ENCODE measurements at places on chromosomes 11 and 22. TPM values are rescaled to one million over a fixed set of nuclear protein-coding genes. Genes with fewer than 3 reads are reported as not detected.

- no peaks in the 10 kb centered on the region for H3K27me3 ChIP-seq
- H3K27ac ChIP-seq, result no peak overlapping the region
- H3K4me1 ChIP-seq, result peaks cover 16% of the 10 kb centered on the region
- peak; percentile 94 for DNase-seq
- H3K4me3 ChIP-seq, result no peak overlapping the region
These were observed 209.6 kb downstream of the BUD13 start for GRCh38 chr11:116563028-116563711.

IGSF9B gene
- 14.3 TPM for total RNA-seq

BTG4 gene
- not detected for total RNA-seq

DNA sequence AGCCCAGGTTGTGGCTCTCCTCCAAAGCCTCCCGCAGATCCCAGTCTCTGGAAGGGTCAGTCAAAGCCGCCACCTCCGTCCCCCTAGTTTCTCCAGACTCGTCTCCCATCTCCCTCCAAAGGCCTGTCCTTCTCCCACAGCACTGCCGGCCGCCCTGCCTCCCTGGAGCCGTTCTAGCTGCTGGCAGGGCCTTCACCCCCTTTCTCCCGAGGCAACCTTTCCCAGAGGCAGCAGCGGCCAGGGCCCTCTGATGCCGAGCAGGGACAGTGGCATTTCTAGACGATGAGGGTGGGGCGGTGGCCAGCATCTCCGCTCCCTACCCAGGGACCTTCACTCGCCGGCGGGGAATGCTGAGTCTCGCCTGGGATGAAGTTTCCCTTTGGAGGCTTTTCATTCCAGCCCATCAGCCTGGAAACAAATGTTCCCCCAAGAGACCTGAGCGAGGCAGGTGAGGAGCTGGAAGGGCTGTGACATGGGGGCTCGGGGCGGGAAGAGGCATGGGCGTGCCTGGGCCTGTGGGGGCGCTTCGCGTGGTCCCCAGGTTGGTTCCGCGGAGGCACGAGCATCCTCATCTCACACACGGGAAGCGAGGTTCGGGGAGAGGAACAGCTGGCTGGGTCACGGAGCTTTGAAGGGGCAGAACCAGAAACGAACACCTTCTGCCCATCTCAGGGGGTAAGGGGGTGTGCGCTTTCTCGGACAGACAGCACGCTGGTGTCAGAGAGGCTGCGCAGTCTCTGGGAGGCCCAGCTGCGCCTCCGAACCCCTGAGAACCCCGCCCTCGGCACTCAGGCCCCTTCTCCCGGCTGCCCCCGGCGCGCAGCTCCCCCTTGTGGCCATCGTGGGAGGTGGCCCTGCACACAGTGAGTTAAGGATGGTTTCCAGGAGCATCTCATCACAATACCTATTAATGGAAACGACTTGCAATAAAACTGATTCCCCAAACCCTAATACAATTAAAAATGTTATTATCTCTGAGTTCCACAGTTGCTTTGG is 18.1 kb upstream of the KLHL35 start:
- DNase-seq, result no peak
- no peak overlapping the region for H3K4me3 ChIP-seq
- no peaks in the 10 kb centered on the region for H3K36me3 ChIP-seq
- H3K27ac ChIP-seq, result no peak overlapping the region
- no peaks in the 10 kb centered on the region for H3K27me3 ChIP-seq
- peaks cover 16% of the 10 kb centered on the region for H3K4me1 ChIP-seq

- H3K4me3 ChIP-seq, result no peak overlapping the region
- DNase-seq, result no peak
- no peaks in the 10 kb centered on the region for H3K27me3 ChIP-seq
- no peaks in the 10 kb centered on the region for H3K36me3 ChIP-seq
- no peaks in the 10 kb centered on the region for H3K4me1 ChIP-seq
- no peak overlapping the region for H3K27ac ChIP-seq
These were observed 10.4 kb upstream of the SPINDOC start for GRCh38 chr11:63802637-63803414.

- no peak overlapping the region for H3K4me3 ChIP-seq
- H3K27ac ChIP-seq, result no peak overlapping the region
These were observed 984.0 kb downstream of the BRD1 start for GRCh38 chr22:48843640-48844039.

OR5B12 gene
- total RNA-seq, result not detected

CALCA gene
- total RNA-seq, result 50.7 TPM

- DNase-seq, result no peak
- peaks cover 10% of the 10 kb centered on the region for H3K4me1 ChIP-seq
- no peaks in the 10 kb centered on the region for H3K36me3 ChIP-seq
These were observed 64.7 kb upstream of the CCND1 start for GRCh38 chr11:69576069-69576782.

MRGPRE gene
- total RNA-seq, result not detected

GRCh38 chr11:117731722-117732290 is 65.2 kb downstream of the DSCAML1 start:
- no peaks in the 10 kb centered on the region for H3K27me3 ChIP-seq
- no peak overlapping the region for H3K27ac ChIP-seq
- DNase-seq, result no peak
- no peaks in the 10 kb centered on the region for H3K36me3 ChIP-seq
- no peaks in the 10 kb centered on the region for H3K4me1 ChIP-seq

- no peaks in the 10 kb centered on the region for H3K36me3 ChIP-seq
- DNase-seq, result peak; percentile 77
- H3K4me3 ChIP-seq, result no peak overlapping the region
- no peaks in the 10 kb centered on the region for H3K27me3 ChIP-seq
- H3K27ac ChIP-seq, result peak overlapping the region; percentile 92
- peaks cover 38% of the 10 kb centered on the region for H3K4me1 ChIP-seq
These were observed 4.1 kb upstream of the PLAAT2 start for GRCh38 chr11:63567044-63567840.

- H3K4me1 ChIP-seq, result peaks cover 4% of the 10 kb centered on the region
- no peak for DNase-seq
- H3K4me3 ChIP-seq, result no peak overlapping the region
- no peak overlapping the region for H3K27ac ChIP-seq
- H3K36me3 ChIP-seq, result no peaks in the 10 kb centered on the region
- H3K27me3 ChIP-seq, result no peaks in the 10 kb centered on the region
These were observed 20.3 kb downstream of the AP2A2 start for GRCh38 chr11:945986-946385.

- DNase-seq, result no peak
- H3K36me3 ChIP-seq, result no peaks in the 10 kb centered on the region
- no peak overlapping the region for H3K4me3 ChIP-seq
- no peaks in the 10 kb centered on the region for H3K4me1 ChIP-seq
- no peak overlapping the region for H3K27ac ChIP-seq
These were observed 792.6 kb upstream of the RAG2 start for GRCh38 chr11:37390576-37391083.

- no peaks in the 10 kb centered on the region for H3K4me1 ChIP-seq
- no peak overlapping the region for H3K27ac ChIP-seq
- no peak overlapping the region for H3K4me3 ChIP-seq
- DNase-seq, result no peak
These were observed 39.4 kb downstream of the SBF1 start for GRCh38 chr22:50435291-50436014.

DNA sequence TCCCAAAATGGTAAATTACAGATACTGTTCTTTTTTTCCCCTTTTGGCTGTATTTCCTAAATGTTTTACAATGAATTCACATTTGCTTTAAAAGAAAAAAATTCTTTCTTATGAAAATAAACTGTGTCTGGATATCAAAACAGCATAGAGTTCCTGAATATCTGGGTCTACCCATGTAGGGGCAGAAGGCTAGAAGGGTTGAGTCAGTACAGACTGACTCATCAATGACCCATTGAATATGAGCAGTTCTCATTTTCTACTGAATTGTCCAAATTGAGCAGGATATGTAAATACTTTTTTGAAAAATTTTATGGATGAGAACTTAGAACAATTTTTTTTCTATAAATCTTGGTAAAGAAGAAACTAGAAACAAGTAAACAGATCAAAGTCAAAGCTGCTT is 16.3 kb upstream of the C11orf87 start:
- DNase-seq, result no peak
- H3K36me3 ChIP-seq, result no peaks in the 10 kb centered on the region
- H3K27ac ChIP-seq, result no peak overlapping the region
- no peak overlapping the region for H3K4me3 ChIP-seq
- H3K4me1 ChIP-seq, result no peaks in the 10 kb centered on the region

- no peaks in the 10 kb centered on the region for H3K27me3 ChIP-seq
- H3K36me3 ChIP-seq, result no peaks in the 10 kb centered on the region
- DNase-seq, result no peak
- H3K4me1 ChIP-seq, result no peaks in the 10 kb centered on the region
These were observed 124.5 kb downstream of the TRIM44 start for GRCh38 chr11:35787013-35787504.

LINC01488 gene
- not detected for total RNA-seq

PIWIL4 gene
- total RNA-seq, result 1.5 TPM

ABTB2 gene
- 2.0 TPM for total RNA-seq

F2 gene
- total RNA-seq, result not detected

DNA sequence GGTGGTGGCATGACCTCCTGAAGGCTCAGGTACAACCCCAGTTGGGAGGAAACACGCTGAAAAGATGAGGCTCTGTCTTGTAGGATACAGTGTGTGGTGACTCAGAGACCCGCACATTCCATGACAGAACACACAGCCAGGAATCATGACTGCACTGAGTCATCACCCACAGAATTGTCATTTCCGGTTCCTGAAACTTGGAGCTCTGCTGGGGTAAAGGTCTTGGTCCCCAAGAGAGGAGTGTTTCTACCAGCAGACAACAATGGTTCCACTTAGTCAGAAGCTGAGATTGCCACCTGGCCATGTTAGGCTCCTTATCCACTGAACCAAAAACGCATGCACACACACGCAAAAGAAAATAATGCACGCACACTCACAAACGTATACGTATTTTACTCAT is 31.5 kb upstream of the CYB5R3 start:
- H3K4me1 ChIP-seq, result peaks cover 5% of the 10 kb centered on the region
- no peak overlapping the region for H3K27ac ChIP-seq
- H3K27me3 ChIP-seq, result no peaks in the 10 kb centered on the region
- H3K36me3 ChIP-seq, result no peaks in the 10 kb centered on the region

DNA sequence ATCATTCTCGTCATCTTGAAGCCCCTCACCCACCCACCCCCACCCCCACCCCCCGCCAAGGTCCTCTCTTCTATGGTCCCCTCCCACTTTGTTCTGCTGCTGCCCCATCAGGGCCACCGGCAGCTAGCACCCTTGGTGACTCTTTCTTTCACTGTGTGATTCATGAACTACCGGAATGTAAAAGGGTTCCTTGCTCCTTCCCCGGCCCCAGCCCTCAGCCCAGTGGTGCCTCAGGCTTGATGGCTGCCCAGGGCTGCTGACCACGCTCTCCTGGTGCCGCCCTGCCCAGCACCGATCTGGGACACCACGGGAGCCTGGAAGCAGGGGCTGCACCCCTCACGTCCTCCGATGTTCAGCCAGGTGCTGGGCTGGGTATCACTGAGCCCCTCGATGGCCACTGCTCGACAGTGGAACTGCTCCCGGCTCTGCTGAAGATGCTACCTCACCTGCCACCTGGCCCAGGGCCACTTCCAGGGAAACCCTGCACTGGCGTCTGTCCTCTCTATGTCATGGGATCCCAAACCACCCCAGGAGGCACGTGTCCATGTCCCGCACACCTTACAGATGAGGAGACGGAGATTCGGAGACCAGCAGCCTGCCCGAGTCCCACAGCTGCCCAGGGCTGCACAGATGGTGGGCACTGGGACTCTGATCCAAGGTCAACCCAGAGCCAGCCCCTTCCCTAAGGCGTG is 39.7 kb downstream of the IGLL5 start:
- H3K27me3 ChIP-seq, result no peaks in the 10 kb centered on the region
- H3K4me1 ChIP-seq, result no peaks in the 10 kb centered on the region
- no peak for DNase-seq
- no peak overlapping the region for H3K4me3 ChIP-seq
- no peaks in the 10 kb centered on the region for H3K36me3 ChIP-seq
- H3K27ac ChIP-seq, result no peak overlapping the region

GRCh38 chr22:44075670-44076069 is 51.6 kb downstream of the PARVB start:
- no peak overlapping the region for H3K4me3 ChIP-seq
- DNase-seq, result no peak
- no peaks in the 10 kb centered on the region for H3K27me3 ChIP-seq
- no peaks in the 10 kb centered on the region for H3K36me3 ChIP-seq
- H3K27ac ChIP-seq, result no peak overlapping the region
- no peaks in the 10 kb centered on the region for H3K4me1 ChIP-seq

MAML2 gene
- 19.0 TPM for total RNA-seq
